ENCODE measurements at places on chromosomes 1 and 21. TPM values are rescaled to one million over a fixed set of nuclear protein-coding genes. Genes with fewer than 3 reads are reported as not detected.

DENND2C gene
- 0.93 TPM for total RNA-seq

LIPI gene
- not detected for total RNA-seq

GRCh38 chr1:202725526-202725925 lies 15.3 kb upstream of the SYT2 start:
- DNase-seq = no peak
- H3K36me3 ChIP-seq = peaks cover 10% of the 10 kb centered on the region
- H3K27ac ChIP-seq = no peak overlapping the region
- H3K4me1 ChIP-seq = no peaks in the 10 kb centered on the region

DNA sequence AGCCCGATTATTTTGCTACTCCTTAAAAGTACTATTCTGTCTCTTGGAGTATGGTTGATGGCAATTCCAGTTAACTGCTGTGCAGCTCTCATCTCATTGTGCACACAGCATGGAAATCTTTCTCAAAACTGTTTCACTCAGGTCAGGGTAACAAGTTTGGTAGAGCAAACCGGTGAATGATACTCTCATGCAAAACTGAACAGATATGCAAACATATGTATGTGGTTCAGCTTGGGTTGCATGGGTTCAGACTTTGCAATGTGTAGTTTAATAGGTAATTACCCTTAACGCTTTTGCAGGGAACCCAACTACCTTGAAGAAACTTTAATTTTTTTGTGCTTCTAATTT lies 2.2 kb downstream of the GADD45A start:
- H3K36me3 ChIP-seq = peaks cover 22% of the 10 kb centered on the region
- H3K4me1 ChIP-seq = peaks cover 45% of the 10 kb centered on the region
- no peak for DNase-seq
- no peaks in the 10 kb centered on the region for H3K27me3 ChIP-seq

DNA sequence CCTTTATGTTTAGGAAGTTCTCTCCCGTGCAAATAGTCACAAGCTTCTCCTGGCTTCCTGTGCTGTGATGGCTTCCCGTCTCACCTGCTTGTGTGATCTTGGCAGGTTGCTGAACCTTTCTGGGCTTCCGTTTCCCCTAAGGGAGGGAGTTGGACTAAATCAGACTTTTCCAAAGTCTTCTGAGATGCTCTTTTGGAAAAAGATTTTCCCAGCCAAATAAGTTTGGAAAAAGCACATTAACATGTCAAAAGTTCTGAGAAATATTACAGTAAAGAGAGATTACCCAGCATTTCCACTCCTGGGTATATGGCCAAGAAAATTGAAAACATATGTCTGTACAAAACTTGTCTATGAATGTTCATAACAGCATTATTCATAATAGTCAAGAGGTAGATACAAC lies 36.0 kb upstream of the TENT5C start:
- no peaks in the 10 kb centered on the region for H3K36me3 ChIP-seq
- no peak for DNase-seq
- H3K4me3 ChIP-seq = no peak overlapping the region
- peaks cover 21% of the 10 kb centered on the region for H3K4me1 ChIP-seq
- H3K27me3 ChIP-seq = no peaks in the 10 kb centered on the region

DNA sequence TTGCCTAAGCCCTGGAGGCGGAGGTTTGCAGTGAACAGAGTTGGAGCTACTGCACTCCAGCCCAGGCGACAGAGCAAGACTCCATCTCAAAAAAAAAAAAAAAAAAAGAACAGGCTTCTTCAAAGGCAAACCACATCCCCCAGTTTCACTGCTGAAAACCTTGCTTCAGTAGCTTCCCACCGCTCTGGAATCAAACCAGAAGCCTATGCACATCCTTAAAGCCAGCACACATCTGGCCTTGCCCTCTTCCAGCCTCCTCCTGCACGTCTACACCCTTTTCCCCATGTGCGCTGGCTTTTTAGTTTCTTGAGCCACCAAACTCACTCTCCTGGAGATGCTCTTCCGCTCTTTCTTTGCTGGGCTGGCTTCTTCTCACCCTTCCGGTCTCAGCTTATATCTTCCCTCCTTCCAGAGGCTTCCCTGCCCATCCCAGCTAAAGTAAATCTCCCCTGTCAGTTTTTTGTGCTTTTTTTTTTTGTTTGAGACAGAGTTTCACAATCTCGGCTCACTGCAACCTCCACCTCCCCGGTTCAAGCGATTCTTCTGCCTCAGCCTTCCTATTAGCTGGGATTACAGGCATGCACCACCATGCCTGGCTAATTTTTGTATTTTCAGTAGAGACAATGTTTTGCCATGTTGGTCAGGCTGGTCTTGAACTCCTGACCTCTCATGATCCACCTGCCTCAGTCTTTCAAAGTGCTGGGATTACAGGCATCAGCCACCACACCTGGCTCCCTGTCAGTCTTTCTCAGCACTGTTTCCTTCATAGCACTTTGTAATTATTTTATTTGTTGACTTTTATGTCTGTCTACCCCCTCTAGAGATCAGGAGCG lies 42.0 kb upstream of the ID3 start:
- DNase-seq = no peak
- H3K4me3 ChIP-seq = peak overlapping the region; percentile 14
- H3K36me3 ChIP-seq = no peaks in the 10 kb centered on the region
- H3K27me3 ChIP-seq = no peaks in the 10 kb centered on the region
- H3K27ac ChIP-seq = peak overlapping the region; percentile 56

GRCh38 chr1:39779137-39779536 lies 8.0 kb upstream of the OXCT2 start:
- H3K27me3 ChIP-seq = no peaks in the 10 kb centered on the region
- H3K4me3 ChIP-seq = no peak overlapping the region
- H3K4me1 ChIP-seq = no peaks in the 10 kb centered on the region
- H3K27ac ChIP-seq = no peak overlapping the region
- no peak for DNase-seq

GRCh38 chr1:35408925-35409324 lies 140.4 kb downstream of the ZMYM4 start:
- H3K27ac ChIP-seq = no peak overlapping the region
- no peaks in the 10 kb centered on the region for H3K4me1 ChIP-seq
- no peaks in the 10 kb centered on the region for H3K27me3 ChIP-seq
- peaks cover 36% of the 10 kb centered on the region for H3K36me3 ChIP-seq
- no peak for DNase-seq

- no peak for DNase-seq
- no peak overlapping the region for H3K27ac ChIP-seq
- peaks cover 27% of the 10 kb centered on the region for H3K27me3 ChIP-seq
- no peaks in the 10 kb centered on the region for H3K4me1 ChIP-seq
- no peaks in the 10 kb centered on the region for H3K36me3 ChIP-seq
Observed at GRCh38 chr1:36653850-36654249, 171.1 kb upstream of the CSF3R start.

DNA sequence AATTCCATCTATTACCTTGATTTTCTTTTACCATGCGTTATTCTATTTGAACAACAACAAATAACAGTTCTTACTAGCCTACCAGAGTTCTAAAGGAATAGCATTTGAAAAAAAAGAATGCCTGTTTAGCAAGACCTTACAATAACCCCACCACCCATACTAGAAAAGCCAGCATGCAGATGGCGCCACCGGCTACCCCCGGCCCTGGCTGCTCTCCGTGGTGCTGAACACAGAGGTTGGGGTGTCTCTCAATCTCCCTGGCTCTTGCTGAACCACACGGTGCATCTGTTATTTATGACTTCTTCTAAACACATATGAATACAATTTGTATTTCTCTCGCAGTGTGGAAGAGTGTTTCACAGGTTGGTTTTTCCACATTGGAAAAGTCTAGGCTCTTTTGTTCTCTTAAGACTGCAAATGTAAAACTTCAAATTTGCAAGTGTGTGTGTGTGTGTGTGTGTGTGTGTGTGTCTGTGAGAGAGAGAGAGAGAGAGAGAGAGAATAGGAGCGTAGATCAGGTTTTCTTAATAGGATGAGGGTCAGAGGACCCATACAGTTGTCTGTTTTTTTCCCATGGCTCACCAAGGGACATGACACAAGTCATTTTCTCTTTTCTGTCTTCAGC lies 13.6 kb downstream of the GRIK3 start:
- no peak overlapping the region for H3K27ac ChIP-seq
- DNase-seq = peak; percentile 31
- H3K36me3 ChIP-seq = no peaks in the 10 kb centered on the region
- no peaks in the 10 kb centered on the region for H3K4me1 ChIP-seq
- H3K4me3 ChIP-seq = no peak overlapping the region
- H3K27me3 ChIP-seq = peaks cover 19% of the 10 kb centered on the region

Data from activated CD4-positive, alpha-beta memory T cell treated with anti-CD3 and anti-CD28 coated beads for 36 hours (primary cell).